ENCODE measurements at places on chromosomes 2 and 18.

- DNase-seq, result no peak
Measured at GRCh38 chr2:109396202-109397180, 217.3 kb downstream of the SEPTIN10 start.

- DNase-seq, result no peak
Measured at GRCh38 chr2:44559108-44559507, 197.4 kb downstream of the CAMKMT start.

GRCh38 chr18:48296581-48296980, 112.6 kb downstream of the ZBTB7C start:
- DNase-seq, result no peak

- no peak for DNase-seq
Measured at GRCh38 chr2:105113616-105114291, 75.9 kb downstream of the MRPS9 start.

DNA sequence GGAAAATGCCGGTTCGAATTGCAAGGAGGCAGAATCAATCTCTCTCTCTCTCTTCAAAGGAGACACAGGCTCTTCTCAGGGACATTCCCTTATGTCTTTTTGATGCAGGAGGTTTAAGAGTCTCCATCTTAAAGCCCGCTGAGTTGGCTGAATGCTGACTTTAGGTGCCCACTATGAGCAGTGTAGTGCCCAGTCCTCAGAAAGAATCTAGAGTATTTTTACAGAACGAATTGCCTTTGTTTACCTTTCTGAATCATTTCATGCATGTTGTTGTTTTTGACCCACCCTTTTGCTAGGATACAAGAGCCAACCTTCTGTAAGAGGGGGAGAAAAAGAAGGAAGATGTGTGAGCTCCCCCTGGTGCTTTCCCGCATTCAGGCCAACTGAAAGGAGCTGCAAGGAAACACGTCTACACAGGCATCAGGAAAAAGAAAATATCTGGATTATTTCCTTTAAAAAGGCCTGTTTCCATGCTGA, 193.5 kb upstream of the TCF4 start:
- peak; percentile 84 for DNase-seq

- no peak for DNase-seq
Measured at GRCh38 chr2:231288590-231288989, 90.2 kb downstream of the ARMC9 start.

DNA sequence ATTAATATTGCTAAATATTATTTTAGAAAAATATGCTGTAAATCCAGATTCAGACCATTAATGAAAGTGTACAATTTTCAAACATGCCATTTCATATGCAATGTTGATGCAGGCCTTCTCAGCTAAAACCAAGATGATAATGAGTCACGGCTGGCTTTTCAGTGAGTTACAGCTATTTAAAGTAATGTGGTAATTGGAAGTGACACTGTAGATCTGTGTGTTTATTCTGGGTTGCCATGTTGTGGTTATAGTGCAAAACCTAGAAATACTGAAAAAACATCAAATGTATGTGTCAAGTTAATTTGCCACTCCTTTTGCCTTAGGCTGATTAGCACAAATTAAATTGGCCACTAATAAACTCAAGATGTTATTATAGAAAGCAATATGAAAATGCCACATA, 506.6 kb downstream of the ERBB4 start:
- DNase-seq, result peak; percentile 30

GRCh38 chr2:161104054-161104553, 56.1 kb upstream of the TANK start:
- DNase-seq, result no peak

DNA sequence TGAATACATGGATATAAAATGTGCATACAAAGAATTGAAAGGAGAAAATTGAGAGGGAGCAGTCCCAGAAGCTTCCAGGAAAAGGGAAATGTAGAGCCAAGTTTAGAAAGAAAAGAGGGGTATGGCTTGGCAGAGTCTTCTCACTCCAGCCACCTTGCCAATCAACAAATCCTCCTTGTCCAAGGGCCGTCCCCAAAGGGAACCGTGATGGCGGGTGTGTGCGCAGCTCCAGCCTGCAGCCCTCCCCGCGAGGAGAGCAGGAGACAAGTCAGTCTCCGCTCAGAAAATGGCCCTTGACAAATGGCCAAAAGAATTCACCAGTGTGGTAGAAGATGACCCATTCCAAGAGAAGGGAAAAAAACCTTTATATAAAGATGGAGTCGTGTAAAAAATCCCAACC, 448.3 kb upstream of the POU3F3 start:
- no peak for DNase-seq

GRCh38 chr2:33560017-33560416, 39.1 kb downstream of the FAM98A start:
- DNase-seq, result no peak

DNA sequence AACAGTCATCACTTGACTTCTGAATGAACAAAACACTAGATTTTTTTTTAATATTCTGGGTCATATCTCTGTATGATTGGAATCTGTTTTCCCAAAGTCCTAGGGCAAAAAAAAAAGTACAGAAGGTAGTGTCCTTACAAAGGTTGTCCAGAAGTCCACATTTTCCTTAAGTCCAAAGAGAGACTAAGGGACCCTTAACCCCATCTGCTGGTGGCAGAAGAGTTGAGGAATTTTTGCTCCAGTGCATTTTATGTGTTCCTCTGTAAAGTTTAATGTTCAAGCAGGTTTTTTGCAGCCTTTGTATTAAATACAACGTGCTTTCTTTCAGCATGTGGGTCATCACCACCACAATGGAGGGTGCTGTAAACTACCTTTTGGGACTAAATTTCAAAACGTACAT, 215.9 kb downstream of the SP3 start:
- DNase-seq, result peak; percentile 7

- DNase-seq, result peak; percentile 91
Measured at GRCh38 chr2:170409164-170409535, 231.2 kb downstream of the MYO3B start.

GRCh38 chr18:59050661-59051057, 89.0 kb upstream of the SEC11C start:
- DNase-seq, result no peak

- no peak for DNase-seq
Measured at GRCh38 chr2:216149741-216150140, 40.6 kb downstream of the XRCC5 start.

GRCh38 chr2:41937921-41938708, 109.7 kb upstream of the PKDCC start:
- DNase-seq, result no peak

GRCh38 chr18:49238433-49239042, 221.9 kb downstream of the DYM start:
- DNase-seq, result peak; percentile 68

- DNase-seq, result no peak
Measured at GRCh38 chr2:150207979-150208378, 279.5 kb downstream of the RND3 start.

GRCh38 chr2:12637754-12638153, 79.0 kb upstream of the TRIB2 start:
- no peak for DNase-seq

GRCh38 chr2:66539452-66539851, 104.5 kb downstream of the MEIS1 start:
- DNase-seq, result no peak

DNA sequence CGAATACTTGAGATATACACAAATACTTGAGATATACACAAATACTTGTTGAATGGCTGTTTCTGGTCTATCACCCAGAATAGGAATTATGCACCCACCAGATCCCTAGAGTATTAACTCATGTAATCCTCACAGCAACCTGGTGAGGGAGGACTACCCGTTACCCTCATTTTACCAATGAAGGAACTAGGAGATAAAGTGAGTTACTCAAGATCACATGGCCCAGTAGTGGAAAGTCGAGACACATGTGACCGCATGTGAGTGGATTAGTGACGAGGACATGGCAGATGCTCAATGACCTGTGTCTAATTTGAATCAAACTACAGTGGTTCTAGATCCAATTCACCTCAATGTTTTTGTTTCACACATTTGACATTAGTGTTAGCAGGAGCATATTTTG, 2.4 kb downstream of the MOGAT1 start:
- DNase-seq, result peak; percentile 34

- DNase-seq, result no peak
Measured at GRCh38 chr18:49020129-49020528, 69.4 kb upstream of the SMAD7 start.

GRCh38 chr18:32577561-32577960, 106.9 kb upstream of the GAREM1 start:
- no peak for DNase-seq

GRCh38 chr2:56047136-56047535, 123.6 kb upstream of the EFEMP1 start:
- DNase-seq, result no peak

DNA sequence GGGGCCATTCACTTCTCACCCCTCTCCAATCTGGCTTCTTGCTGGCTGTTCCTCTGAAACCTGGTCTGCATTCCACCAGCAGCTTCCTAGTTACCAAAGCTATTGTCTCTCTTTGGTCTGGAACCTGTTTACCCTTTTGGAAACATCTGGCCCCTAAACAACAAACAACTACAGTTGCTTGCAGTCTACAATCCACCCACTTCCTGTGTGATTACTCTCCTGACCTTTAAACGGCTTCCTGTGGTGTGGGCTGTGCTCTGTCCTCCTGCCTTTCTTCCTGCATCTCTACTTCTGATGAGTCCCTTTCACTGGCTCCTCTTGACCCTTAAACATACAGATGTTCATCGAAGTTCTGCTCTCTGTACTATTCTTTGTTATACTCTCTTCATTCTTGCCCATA, 303.8 kb downstream of the TDRD15 start:
- no peak for DNase-seq

DNA sequence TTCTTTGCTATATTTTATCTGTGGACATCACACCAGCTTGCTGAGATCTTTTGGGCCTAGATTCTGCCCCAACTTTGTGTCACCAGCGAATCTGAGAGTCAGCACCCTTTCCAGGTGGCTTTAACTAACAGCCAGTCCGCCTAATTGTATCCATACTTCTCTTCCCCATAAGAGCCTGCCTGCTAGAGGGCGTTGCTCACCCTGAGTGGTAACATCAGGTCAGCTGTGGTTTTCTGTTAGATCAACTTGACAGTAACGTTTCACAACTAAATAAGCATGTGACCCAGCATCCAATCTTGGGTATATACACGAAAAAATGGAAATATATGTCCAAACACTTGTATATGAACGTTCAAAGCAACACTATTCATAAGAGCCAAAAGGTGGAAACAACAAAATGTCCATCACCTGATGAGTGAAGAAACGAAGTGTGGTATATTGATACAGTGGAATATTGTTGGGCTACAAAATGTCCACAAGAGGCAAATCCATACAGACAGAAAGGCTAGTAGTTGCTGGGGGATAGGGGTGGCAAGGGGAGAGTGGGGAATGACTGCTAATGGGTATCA, 24.9 kb downstream of the EFHD1 start:
- DNase-seq, result peak; percentile 82

- no peak for DNase-seq
Measured at GRCh38 chr18:47436871-47437270, 185.4 kb upstream of the SKOR2 start.

- DNase-seq, result no peak
Measured at GRCh38 chr2:152393377-152393776, 58.4 kb downstream of the FMNL2 start.

DNA sequence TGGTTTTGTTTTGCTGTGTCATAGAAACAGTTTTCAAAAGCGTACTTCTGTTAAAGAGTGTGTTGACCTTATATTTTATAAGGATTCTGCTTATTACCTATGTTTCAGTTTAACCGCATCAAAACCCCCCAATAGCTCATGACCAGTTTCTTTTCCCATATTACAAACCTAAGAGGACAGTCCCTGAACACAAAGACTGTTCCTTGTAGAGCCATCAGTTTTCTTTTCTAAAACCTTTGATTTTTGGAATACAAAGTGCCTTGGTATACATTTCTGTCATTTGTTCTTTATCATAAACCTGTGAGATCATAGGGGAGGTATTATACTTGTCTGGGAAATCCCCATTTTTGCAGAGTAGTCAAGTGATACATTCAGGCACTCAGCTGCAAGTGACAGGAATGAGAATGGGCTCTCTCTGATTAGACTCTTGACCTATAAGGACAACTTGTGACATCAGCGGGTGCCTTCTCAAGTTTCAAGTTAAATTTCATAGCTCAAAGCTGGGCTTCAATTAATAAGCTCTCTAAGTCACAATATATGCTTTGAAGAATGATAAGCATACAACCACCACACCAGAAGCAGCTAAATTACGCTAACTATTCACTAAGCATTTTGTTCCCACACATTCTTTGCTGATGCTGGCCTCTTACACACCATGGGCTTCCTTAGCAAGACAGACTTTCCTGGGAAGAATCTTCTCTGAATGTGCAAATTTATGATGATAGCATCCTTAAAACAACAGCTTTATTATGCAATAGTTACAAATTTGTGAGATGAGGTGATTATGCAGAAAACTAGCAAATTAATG, 97.5 kb upstream of the CD302 start:
- no peak for DNase-seq

- DNase-seq, result no peak
Measured at GRCh38 chr2:191126386-191127085, 24.3 kb downstream of the STAT4 start.

GRCh38 chr2:151207100-151207499, 54.6 kb downstream of the RBM43 start:
- DNase-seq, result no peak

DNA sequence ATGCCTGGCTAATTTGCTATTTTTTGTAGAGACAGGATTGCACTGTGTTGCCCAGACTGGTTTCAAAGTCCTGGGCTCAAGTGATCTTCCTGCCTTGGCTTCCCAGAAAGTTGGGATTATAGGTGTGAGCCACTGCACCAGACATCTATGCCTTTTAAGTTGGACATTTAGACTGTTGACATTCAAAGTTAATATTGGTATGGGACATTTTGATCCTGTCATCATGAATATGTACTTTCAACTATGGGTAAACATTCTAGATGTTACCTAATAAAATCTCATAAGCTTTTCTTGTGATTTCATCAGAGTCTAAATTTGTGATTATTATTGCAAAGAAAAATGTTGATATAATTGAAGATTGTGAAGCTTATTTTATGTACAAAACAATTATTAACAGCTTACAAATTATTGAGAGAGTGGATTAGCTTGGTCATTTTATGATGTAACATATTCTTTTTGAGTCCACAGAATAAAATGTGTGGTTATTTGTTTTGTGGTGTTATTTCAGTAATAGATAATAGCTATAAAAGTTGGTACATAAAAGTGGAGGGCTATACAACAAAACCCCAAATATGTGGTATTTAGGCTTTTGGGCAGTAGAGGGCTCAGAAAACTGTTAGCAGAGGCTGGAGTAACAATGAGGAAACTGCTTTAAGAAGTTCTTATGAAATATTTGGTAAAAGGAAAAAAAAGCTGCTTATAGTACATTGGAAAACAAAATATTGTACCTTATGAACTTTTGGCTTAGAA, 41.4 kb downstream of the STARD6 start:
- DNase-seq, result peak; percentile 4

DNA sequence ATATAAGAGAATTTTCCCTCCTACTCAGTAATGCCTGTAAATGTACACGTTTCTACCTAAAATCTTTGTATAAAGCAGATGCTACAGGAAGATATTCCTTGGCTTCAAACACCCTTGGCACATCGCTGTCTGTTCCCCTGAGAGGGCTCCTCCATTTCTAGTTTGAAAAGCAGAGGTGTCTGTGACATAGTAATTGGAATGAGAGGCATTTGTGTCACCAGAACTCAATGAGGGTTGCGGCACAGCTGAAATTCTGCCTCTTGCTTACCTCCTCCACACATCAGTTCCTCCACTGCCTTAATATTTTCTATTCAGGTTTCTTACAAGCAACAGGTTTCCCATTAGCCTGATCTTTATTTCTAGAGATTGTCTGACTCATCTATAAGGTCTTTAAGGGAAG, 359.9 kb upstream of the DCC start:
- DNase-seq, result no peak

GRCh38 chr18:77634494-77634893, 384.8 kb downstream of the GALR1 start:
- DNase-seq, result no peak
